Left colon (tissue), 2 donors: ENCODE measurements at places on chromosomes 12 and 14. TPM values are rescaled to one million over a fixed set of nuclear protein-coding genes. Genes with fewer than 3 reads are reported as not detected.

The COX8C gene
- not detected for total RNA-seq

The RD3L gene
- total RNA-seq: not detected

The ZFHX2 gene
- 1.9 TPM for total RNA-seq

The RTL1 gene
- total RNA-seq: not detected

The SERPINA10 gene
- total RNA-seq: 0.31 TPM

The POTEG gene
- not detected for total RNA-seq

The TAS2R13 gene
- total RNA-seq: 1.9 TPM

The OR6S1 gene
- not detected for total RNA-seq

The GPR84 gene
- not detected for total RNA-seq

The LRIG3 gene
- 71.5 TPM for total RNA-seq

The TUBA1B gene
- 298 TPM for total RNA-seq

The MDGA2 gene
- total RNA-seq: not detected

The MIP gene
- not detected for total RNA-seq

The SERPINA3 gene
- total RNA-seq: 12.2 TPM

The SCARB1 gene
- total RNA-seq: 39.1 TPM

The HCAR2 gene
- total RNA-seq: not detected

The PCED1B gene
- total RNA-seq: 3.3 TPM

The CLEC6A gene
- not detected for total RNA-seq

The ULK1 gene
- total RNA-seq: 18.0 TPM

The TSPAN19 gene
- not detected for total RNA-seq

The GRIN2B gene
- 0.78 TPM for total RNA-seq

The TBX3 gene
- 10.6 TPM for total RNA-seq

The MANSC4 gene
- total RNA-seq: not detected

The IFT43 gene
- total RNA-seq: 27.3 TPM

The KIF26A gene
- 5.7 TPM for total RNA-seq

The ADCY4 gene
- 16.4 TPM for total RNA-seq

The MFAP5 gene
- 10.9 TPM for total RNA-seq

The SMCO3 gene
- not detected for total RNA-seq

The ZNF26 gene
- 8.4 TPM for total RNA-seq

The SPIC gene
- total RNA-seq: not detected

The OTUB2 gene
- total RNA-seq: 2.0 TPM

The MMP19 gene
- total RNA-seq: 6.4 TPM

The TSFM gene
- total RNA-seq: 25.3 TPM

The GLT8D2 gene
- total RNA-seq: 1.9 TPM

The GNG2 gene
- 21.9 TPM for total RNA-seq

The MED6 gene
- 21.1 TPM for total RNA-seq

The FAM181A gene
- not detected for total RNA-seq

The TMEM233 gene
- 0.08 TPM for total RNA-seq

The CD27 gene
- total RNA-seq: 4.4 TPM

The PZP gene
- total RNA-seq: not detected

The B4GALNT3 gene
- total RNA-seq: 131 TPM
